ENCODE measurements at places on chromosomes 6 and 20. TPM values are rescaled to one million over a fixed set of nuclear protein-coding genes. Genes with fewer than 3 reads are reported as not detected.
A peak's percentile ranks its signal among the peaks of the same experiment; 100 is the strongest.

DNA sequence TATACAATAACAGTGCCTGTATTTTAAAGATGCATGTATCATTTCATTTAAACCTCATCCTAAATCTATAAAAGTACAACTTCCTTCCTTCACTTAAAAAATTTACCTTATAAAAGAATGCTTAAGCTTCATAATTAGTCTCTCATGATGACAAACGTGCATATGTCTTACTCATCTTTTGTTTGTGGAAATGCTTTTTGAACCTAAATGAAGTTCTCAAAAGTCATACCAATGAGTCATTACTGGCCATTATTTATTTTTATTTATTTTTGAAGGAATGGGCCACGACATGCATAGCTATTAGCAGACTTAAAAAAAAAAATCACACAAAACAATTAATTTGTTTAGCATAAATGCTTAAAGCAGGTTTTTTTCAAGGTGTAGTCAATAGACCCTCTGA lies 3.7 kb downstream of the TFB1M start:
- DNase-seq = no peak

DNA sequence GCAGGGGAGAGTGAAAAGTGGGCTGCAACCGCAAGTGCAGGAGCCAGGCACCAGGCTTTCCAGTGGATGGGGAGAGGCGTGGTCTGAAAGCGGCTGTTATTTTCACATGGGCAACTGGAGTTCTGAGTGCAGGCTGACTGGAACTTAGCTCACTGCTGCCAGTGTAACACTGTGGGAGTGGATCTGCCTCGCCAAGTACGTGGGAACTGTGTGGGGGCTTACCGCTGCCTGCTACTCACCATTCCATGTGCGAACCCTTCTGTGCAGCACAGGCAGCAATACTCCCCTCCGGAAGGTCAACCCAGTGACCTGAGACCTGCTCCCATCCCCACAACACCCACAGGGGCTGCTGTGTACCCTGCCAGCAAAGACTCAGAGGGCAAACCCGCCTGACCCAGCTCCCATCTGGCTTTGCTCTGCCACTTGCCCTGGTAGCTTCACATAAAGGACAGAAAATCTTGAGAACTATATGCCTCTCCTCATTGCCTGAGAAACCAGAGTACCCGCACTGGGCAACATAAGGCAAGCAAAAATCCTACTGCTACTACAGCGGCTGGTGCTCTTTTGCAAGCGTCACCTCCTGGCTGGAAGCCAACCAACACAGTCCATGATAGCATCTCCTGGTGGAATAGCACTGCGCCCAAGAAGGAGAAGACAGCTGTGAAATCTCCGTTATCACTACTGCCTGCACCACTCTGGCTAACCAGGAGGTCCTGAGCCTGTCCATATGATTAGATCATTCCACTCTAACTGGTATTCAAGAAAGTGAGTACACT lies 54.4 kb upstream of the SIRPG start:
- DNase-seq = no peak

DNA sequence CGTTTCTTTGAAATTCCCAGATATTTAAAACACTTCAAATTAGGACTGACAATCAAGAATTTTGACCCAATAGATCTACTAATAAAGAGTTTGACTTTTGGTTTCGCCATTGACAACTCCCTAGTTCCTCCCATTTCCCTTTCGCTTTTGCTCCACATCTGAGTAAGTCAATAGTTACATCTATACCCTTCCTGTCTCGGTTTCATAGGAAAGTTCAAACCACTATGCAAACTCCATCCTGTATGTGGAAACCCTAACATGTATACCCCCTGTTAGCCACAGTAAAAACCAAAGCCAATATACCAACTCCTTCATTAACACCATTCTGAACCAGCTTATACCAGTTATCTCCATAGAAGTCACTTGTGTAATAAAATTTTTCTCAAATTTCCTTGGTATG lies 311.1 kb downstream of the MMUT start:
- no peak for DNase-seq

GRCh38 chr6:41996997-41997396 lies 53.3 kb upstream of the TAF8 start:
- no peak for DNase-seq

DNA sequence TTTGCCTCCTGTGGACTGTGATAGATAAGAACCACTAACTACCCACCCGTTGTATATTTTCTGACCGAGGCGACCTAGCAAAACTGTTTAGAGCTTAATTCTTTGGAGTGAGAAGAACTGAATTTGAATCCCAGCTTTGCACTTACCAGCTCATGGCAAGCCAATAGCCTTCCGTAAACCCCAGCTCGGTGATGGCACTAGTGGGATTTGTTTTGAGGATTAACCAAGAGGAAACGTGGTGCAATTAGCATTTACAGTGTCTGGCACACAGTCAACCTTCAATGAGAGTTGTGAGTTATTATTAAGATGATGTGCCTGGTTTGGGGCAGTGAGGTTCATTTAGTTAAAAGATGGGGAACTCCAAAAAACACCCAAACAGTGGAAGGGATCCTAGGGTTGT lies 12.3 kb upstream of the DSP start:
- no peak for DNase-seq

DNA sequence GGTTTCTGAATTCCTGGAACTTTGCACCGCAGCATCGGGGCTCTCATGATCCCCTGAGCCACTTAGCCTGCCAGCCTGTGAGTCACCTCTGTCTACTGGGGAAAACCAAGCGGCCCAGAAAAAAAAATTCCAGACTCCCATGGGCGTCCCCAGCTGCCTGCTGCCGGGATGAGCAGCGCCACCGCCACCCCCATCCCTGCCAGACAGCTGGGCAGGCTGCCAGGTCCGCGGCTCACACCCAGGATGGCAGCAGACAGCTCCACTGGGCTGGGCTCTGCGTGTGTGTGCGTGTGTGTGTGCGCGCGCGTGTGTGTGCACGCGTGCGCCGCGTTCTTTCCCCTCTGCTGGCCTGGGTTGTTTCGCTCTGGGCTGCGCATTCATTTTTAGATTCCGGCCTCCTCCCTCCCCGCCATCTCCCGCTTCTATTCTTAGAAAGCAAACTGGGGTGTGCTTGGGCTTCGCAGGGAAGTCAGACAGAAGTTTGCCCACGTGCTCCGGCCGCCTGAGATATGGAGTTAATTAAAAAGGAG lies 38.9 kb upstream of the PMEPA1 start:
- DNase-seq = peak; percentile 67

DNA sequence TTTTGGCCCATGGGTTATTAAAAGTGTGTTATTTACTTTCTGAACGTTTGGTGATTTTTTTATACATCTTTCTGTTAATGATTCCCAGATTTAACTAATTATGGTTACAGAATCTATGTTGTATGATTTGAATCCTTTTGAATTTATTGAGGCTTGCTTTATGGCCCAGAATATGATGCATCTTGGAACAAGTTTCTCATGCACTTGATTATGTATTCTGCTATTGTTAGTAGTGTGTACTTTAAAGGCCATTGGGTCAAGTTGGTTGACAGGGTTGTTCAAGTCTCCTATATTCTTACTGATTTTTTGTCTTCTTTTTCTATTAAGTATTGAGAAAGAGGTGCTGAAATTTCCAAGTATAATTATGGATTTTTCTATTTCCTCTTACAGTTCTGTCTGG lies 105.0 kb upstream of the FOXO3 start:
- no peak for DNase-seq

- DNase-seq = no peak
Observed at GRCh38 chr6:15580326-15580725, 82.5 kb downstream of the DTNBP1 start.

GRCh38 chr6:147724454-147724853 lies 216.0 kb downstream of the SAMD5 start:
- DNase-seq = no peak

- no peak for DNase-seq
Observed at GRCh38 chr6:85983032-85983659, 340.5 kb upstream of the SYNCRIP start.

DNA sequence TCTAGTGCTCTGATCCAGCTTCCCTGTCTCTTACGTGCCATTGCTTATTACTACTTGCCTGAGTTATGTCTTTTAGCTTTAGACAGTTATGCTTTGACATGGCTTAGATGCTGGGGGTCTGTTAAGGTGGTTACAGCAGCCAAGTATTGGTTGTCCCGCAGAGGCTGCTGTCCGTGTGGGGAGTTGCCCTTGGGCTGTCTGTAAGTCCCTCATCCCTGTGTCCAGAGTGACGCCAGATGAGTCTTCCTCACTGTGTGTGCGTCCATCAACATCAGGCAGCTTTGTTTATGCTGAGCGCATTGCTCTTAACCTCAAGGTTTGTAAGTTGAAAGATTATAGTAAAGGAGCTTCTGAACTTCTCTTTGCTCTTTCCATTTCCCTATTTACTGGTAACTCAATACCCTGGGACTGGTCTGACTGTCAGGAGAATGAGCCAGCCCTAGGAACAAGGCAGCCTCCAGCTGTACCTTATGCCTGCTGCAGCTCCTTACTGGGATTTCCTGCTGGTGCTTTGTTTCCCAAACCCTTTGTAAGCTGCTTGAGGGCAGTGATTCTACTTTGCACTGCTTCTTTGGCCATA lies 7.2 kb downstream of the FAM120B start:
- no peak for DNase-seq

DNA sequence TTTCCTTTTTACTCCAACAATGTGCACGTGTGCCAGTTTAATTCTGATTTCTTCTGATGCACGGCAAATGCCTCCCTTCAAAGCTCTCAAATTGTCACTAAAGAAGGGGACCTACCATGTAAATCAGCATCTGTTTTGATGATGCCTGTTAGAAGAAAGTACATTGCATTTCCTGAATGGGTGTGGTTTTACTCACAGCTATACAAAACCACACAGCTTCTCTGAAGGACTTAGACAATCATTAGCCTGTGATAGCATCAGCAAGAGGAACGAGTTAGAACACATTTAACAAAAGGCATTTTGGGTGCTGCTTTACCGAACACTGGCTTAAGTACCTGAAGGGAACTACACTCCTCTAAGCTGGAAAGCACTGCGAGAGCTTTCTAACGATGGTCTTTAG lies 109.4 kb downstream of the ATXN1 start:
- DNase-seq = no peak

DNA sequence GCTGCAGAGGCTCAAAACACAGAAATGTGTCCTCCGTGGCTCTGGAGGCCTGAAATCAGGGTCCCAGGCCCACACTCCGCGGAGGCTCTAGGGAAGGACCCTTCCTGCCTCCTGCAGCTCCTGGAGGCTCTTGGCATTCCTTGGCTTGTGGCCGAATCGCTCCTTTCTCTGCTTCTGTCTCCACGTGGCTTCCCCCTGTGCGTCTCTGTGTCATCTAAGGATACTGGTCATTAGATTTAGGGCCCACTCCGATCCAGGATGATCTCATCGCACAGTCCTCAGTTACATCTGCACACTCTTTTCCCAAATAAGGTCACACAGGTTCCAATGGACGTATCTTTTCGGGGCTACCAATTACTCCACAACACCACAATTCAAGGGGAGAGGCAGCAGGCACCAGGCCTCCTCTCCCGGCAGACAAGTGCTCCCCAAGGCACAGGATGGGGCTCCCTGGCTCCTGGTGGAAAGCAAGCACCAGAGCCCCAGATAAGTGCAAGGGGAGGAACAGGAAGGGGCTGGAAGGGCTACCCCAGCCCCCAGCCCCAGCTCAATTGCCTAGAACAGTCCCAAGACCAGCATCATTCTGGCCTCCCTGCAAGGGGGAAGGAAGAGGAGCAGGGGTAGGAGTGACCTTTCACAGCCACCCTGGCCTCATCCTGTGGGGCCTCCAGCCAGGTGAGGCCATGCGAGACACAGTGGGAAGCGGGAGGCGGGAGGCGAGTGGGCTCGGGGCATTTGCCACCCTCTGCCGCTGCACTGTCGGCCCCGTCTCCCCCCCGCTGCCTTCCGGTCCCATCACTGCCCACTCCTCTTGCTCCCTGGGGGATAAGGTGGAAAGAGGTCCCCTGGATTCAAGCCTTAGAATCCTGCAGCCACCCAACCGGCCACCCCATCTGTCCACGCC lies 16.3 kb downstream of the NTSR1 start:
- DNase-seq = no peak

GRCh38 chr6:142867988-142868812 lies 76.8 kb downstream of the HIVEP2 start:
- DNase-seq = peak; percentile 62

GRCh38 chr20:13294522-13294921 lies 73.4 kb downstream of the ISM1 start:
- DNase-seq = no peak

DNA sequence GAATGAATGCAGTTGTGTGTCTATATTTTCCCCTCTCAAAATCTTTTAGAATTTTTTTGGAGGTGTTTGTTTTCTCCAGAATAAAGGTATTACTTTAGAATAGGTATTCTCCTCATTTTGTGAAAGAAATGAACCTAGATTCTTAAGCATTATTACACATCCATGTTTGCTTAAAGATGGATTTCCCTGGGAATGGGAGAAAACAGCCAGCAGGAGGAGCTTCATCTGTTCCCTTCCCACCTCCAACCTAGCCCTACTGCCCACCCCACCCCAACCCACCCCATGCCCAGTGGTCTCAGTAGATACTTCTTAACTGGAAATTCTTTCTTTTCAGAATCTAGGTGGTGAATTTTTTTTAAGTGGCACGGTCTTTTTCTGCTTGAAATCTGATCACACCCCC lies 127.8 kb downstream of the CD109 start:
- DNase-seq = no peak

GRCh38 chr6:19432966-19433498 lies 404.1 kb upstream of the ID4 start:
- peak; percentile 24 for DNase-seq

DNA sequence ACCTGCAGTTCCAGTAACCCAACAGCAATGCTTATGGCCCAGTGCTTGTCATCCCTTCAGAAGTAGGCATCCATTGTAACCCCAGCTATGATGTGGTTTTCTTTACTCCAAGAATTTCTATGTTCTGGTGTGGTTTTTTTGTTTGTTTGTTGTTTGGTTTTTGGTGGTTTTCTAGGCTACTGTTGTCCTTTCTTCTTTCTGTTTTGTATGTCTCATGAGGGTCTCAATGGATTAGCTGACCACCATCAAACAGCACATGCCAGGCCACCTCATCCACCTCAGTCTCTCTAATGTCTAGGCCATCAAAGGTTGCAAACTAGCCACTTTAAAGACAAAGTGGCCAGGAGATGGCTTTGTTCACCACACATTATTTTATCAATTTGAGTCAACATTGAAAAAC lies 59.4 kb upstream of the TMEM30A start:
- DNase-seq = no peak

- DNase-seq = no peak
Observed at GRCh38 chr20:49676581-49677291, 36.9 kb downstream of the B4GALT5 start.

GRCh38 chr6:88813045-88813444 lies 150.4 kb downstream of the RNGTT start:
- peak; percentile 26 for DNase-seq

GRCh38 chr20:34907616-34908469 lies 31.4 kb downstream of the ACSS2 start:
- peak; percentile 36 for DNase-seq

DUSP15 gene
- polyA plus RNA-seq = 1.9 TPM

FAM83B gene
- 6.4 TPM for polyA plus RNA-seq

C6orf141 gene
- 1.3 TPM for polyA plus RNA-seq

BMP7 gene
- 3.4 TPM for polyA plus RNA-seq

MARCKS gene
- polyA plus RNA-seq = 253 TPM

SLC32A1 gene
- not detected for polyA plus RNA-seq

RAD21L1 gene
- 0.13 TPM for polyA plus RNA-seq
